ENCODE measurements at places on chromosomes 13 and 19.

DNA sequence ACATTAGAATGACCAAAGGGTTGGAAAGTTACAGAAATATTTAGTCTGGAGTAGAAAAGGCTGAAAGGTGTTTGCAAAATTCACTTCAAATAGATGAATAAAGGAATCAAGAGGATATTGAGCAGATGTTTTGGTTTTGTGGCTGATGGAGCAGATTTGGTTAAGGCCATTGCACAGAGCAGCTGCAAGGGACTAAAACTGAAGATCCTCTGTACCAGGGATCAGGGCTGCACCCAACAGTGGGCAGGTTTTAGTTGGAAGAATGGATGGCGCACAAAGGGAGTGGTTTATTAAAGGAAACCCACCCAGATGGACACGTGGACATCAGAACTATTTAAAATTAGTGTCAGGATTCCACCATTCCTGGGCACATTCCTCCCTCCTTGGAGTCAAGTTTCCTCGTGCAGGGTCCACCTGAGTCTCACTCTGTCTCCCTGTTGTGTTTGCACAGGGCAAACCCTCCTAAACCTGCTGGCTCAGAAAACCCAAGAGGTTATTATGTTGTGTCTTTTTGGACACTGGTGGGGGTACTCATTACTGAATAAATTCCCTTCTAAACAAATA is 9.2 kb upstream of the UBAC2 start:
- no peak for DNase-seq

DNA sequence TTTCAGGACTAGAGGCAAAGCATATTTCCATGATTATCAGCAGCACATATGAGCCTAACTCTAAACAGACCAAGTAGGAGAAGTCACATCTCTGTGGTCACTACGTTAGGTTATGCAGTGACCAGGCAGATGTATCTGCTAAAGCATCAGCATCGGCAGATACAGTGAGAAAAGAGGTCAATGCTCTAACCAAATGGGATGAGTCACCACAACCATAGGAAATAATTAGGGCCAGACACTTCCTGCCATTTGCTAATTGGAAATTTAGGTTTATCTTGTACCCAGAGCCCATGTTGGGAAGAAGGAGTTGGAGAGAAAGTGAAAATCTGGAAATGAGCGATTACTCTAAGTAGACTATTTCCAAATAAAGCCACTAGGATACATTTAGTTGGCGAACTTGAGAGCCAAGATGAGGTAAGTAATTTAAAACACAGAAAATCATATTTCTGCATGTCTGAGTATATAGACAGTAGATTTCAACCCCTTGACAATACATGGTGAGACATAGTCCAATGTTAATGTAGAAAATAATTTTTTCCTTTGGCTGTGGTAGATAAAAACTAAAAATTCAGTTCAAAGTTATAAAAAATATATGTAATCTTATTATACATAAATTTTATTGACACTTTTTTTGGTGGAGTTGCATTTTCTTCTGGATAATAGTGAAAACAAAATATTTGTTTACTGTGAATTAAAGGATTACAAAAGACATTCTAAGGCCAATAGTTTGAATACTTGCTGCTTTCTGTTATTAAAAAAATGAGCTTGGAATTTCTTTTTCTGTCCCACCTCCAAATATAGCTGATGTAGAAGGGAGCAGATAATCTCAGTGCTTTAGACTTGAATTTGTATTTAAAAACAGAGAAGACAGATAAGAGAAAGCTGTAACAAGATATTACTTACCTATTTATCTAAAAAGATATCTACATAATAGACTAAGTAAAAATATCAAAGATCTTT is 104.4 kb upstream of the CSNK1A1L start:
- no peak for DNase-seq

DNA sequence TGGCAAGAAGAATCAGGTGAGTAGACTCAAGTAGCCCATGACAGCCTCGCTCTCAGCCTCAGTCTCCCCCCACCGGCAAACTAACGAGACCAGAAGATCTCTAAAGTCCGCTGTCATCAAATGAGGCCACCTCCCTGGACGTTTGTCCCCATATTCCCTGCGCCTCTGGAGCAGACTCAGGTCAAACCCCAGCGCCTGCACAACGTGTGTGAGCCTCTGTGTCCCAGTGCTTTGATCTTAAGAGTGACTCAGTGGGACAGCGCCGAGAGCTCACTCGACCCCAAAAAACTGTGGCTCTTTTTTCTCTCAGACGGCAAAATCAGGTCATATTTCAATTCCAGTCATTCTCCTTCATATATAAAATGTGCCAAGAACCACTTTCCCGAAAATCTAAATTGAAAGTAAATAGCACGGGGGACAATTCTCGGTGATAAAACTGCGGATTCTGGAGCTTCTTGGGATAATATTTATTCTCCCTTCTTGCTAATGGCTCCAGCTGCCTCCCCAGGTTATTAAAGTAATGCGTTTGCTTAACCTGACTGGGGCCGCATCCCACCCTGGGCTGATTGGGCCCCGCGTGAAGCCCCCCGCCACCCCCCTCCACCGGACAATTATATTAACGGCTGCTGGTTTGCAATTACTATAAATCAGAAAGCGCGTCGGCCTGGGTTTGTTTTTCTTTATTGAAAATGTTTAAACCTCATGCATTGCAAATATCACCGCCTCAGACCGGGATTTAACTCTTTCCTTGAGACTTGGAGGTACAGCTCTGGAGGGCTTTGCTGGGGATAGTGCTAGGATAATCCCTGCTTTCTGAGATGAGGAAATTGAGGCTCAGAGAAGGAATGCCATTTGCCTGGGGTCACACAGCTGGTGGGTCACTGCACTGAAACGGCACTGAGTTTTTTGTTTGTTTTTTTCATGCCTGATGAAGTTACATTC is 37.5 kb upstream of the ZNRF4 start:
- no peak for DNase-seq

DNA sequence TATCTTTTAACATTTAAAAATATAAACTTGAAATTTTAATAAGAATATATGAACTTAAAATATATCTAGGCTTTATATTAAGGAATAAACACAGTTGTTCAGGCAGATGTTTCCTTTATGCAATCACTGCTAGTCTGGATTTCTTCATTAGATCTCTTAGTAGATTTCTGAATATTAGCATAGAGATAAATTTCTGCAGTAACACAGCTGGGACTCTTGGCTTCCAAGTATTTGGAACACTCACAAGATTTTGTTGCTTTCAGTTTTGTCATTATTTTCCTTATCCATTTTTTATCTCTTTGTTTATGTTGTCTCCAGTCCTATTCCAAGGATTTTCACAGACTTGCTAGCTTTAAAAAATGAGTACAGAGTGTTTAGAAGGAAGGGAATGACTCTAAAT is 857.1 kb downstream of the GPC5 start:
- DNase-seq: no peak

DNA sequence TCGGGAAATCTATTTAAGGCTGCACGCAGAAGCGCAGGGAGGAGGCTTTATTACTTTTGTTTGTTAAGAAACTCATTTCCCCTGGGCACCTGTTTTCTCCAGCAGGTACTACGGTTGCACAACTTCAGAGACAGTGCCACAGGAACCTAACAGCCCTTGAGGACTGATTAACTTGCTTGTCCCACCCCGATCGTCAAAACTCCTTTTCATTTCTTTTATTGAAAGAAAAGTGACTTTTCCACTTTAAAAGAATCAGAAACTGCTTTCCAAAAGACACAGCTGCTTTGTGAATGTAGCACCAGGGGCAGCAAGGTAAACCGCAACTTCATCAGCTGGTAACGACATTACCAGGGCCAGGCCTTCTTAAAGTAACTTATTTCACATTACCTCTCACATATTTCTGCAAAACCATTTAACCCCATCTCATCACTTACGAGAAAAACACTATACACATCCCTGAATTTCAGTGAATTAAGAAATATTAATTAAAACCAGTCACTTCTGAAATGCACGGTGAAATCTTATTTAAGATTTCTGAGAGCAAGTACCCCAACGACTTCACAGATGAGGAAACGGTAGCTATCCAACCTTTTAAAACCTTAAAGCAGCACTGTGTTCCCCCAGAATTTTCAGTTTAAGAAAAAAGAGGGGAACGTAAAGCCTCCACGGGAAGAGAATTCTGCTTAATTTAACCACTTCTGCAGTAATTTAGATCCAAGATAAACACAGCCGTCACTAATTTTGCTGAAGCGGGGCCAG is 1.4 kb downstream of the ANKRD10 start:
- no peak for DNase-seq

DNA sequence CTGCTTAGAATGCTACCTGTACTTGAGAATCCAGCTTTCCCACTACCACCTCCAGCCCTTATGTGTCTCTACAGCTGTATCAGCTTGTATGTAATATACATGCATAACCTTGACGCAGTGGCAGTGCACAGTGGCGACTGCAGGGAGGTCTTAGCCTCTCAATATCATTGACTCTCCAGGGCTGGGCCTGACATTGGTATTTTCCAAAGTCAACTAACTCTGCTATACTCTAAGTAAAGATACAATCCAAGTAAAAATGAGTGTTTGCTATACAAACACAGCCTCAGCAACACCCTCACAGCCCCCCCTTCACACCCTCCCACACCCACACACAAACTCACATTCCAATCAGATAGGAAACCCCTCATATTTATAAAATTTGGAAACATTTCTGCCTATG is 6.7 kb upstream of the UBL3 start:
- no peak for DNase-seq

DNA sequence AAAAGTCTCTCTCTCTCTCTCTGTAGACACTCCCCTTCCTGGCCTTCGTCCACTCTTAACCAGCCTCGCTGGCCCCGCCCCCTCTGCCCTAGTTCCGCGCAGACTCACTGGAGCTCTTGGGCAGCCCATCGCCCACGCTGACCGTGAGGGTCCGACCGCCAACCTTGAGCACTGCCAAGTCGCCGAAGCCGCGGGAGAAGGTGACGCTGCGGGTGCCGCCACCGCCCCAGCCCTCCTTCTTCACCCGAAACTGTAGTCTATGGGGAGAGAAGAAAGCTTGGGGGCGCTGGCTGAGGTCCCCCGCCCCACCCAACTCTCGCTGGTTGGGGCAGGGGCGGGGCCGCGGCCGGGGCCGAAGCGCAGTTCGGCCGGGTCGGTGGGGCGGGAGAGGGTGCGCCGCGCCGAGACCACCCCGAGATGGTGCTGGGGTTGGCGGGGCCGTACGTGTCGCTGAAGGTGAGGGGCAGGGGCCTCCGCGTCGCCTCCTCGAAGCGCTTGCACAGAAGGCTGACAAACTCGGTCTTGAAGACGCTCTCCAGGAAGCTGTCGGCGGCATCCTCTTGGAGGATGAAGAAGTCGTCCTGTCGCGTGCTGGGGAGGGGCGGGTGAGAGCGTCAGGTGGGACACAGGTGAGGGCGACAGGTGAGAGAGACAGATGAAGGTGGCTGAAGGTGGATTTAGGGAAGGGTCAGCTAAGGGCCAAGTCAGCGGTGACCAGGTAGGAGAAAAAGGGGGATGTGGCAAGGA is 12.6 kb upstream of the ZNF414 start:
- peak; percentile 95 for DNase-seq

DNA sequence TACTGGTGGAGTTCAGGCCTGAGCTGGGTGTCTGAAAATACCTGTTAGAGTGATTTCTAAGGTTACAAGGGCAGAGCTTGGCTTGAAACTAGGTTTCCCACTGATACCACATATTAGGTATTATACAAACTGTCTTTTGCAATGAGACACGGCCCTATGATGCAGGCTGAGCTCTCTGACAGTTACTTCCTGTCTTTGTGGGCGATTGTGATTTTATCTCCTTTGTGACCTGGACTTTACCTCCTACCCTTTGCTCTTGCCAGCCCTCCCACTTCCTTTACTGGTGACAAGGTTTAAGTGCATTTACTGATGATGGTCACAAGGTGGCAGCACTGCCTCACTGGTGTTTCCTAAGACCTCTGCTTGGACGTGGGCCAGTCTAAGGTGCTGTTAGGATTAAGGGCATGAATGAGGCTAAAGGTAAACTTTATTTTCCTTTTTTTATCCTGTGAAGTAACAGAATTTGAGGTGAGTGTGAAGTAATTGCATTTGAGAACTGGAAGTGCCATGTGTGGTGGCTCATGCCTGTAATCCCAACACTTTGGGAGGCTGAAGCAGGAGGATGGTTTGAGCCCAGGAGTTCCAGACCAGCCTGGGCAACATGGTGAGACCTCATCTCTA is 7.7 kb upstream of the CXCL17 start:
- DNase-seq: peak; percentile 66

- DNase-seq: no peak
Observed at GRCh38 chr19:43673637-43674036, 3.7 kb upstream of the PLAUR start.

GRCh38 chr13:90321281-90321931 is 1026.1 kb upstream of the MIR17HG start:
- no peak for DNase-seq

GRCh38 chr13:103965506-103966243 is 899.5 kb upstream of the SLC10A2 start:
- no peak for DNase-seq

- DNase-seq: no peak
Observed at GRCh38 chr13:102440259-102440936, 38.5 kb upstream of the FGF14 start.

- DNase-seq: no peak
Observed at GRCh38 chr13:47896546-47896945, 104.5 kb downstream of the SUCLA2 start.

DNA sequence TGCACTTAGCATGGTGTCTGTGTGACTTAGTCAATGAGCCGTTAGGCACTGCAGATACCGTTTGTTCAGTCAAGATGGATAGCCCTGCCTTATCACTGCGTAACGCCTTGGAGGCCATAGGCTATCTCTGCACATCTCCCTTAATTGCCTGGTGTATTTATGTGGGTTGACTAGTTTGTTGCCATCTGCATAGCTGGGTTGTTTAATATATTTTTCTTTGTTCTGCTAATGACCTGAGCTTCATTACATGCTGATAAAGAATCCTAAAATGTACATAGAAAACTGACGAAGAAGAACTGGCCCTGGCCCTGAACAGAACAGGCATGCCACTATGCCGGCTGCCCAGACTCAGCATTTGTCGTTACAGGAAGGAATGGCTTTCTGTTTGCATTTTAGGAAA is 297.8 kb downstream of the SHISA2 start:
- DNase-seq: no peak

- no peak for DNase-seq
Observed at GRCh38 chr13:23845105-23845725, 44.0 kb downstream of the MIPEP start.

GRCh38 chr13:90708128-90708527 is 639.4 kb upstream of the MIR17HG start:
- DNase-seq: no peak

GRCh38 chr13:79541426-79542049 is 60.6 kb downstream of the NDFIP2 start:
- DNase-seq: no peak

GRCh38 chr13:24682353-24682752 is 2.1 kb downstream of the ATP12A start:
- DNase-seq: no peak

All from right hindlimb (tissue), 1 donor.